Hepatocyte (in vitro differentiated cells): ENCODE measurements at places on chromosomes 4 and X. TPM values are rescaled to one million over a fixed set of nuclear protein-coding genes. Genes with fewer than 3 reads are reported as not detected.

DNA sequence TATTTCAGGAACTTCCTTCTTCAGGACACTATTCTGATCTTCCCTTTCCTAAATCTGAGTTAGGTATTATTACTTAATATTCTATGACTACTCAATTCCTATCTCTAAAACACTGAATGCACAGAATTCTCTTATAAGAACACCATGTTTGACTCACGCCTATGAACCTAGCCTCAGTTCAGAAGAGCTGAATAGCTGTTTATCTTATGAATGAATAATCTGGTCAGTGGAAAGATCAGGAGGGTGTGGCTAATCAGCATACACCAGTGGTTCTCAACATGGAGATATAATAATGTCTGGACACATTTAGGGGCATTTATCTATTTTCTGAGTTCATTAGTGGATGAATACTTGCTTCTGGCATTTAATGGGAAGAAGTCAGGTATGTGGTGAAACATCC is 24.2 kb downstream of the EPHA5 start:
- no peak for DNase-seq

- peak; percentile 65 for DNase-seq
Observed at GRCh38 chrX:22135994-22136684, 104.0 kb downstream of the PHEX start.

FAM9C gene
- total RNA-seq: not detected in 2 replicates

DNA sequence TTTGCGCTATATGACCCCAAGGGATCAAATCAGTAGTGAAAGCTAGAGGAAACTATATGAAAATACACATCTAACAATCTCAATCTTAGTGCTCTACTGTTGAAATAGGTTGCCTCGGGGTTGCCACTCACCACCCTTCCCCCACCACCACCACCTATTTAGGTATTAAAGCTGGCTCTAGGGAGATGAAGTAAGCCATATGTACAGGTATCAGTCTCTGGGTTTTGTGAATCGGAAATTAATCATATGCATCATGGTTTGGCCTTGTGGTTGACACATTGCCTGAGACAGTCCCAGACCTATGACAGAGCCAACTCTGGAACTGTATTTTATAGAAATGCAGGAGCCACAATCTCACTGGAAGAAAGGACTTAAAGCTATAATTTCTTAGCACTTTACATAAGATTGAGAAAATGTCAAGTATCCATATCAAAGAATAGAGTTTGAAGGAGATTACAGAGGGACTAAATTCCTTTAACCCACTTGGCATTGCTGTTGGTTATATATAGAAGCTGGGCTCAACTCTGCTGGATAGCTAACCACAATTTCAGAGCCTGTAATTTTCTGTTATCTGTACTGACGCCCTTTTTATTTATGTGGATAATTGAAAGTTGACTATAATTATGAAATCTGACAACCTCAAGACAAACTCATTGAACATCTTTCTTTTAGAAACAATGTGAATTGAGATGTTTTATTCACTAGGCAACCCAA is 26.7 kb upstream of the BMP2K start:
- no peak for DNase-seq

DNA sequence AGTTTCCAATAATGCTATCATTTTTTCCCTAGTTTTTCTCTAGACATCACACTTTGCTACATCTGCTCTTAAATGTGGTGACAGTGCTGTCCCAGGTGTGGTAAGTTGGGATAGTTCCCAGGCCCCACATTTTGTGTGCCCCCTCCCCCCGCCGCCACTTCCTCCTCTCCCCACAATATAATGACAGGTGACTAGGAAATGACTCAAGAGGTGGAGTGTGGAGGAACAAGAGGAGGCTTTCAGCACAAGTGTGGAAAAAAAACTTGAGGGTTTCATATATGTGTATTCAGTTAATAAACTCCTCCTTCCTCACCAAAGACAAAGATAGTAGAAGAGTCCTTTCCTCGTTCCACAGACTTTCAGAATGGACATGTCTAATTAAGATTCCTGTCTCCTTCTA is 18.3 kb upstream of the IL21 start:
- no peak for DNase-seq

GALNTL6 gene
- 0.53 and 4.5 TPM in 2 replicates for total RNA-seq

ADH1A gene
- 37.6 and 39.0 TPM in 2 replicates for total RNA-seq

DNA sequence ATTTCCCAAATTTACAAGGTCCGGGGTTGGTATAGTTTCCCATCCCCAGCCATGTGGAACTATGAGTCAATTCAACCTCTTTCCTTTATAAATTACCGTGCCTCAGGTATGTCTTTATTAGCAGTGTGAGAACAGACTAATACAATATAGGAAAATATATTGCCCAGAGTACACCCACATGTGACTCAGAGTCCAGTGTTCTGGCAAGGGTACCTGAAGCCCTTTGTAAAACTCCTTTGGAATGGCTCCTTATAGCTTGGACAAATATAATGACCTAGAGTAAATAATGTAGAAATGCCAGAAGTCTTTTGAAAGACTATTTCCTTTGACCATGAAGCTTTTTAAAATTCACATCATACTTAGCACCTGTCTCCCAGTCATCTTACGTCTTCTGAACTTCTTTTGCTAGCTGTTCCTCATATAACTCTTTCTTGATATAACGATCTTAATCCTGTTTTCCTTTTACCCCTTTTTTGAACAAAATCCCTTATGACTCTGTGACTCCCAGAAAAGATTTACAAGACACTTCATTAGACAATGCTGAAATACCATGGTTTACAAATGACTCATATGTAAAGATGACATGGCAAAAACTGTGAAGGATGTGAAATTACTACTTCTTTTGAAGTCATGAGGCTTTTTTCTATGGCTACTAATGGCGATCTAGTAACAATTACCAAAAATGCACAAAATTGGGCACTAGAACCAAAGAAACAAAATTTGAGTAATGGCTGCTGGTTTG is 408.9 kb downstream of the NAP1L3 start:
- DNase-seq: no peak

TCEANC gene
- 5.4 and 5.5 TPM in 2 replicates for total RNA-seq

DNA sequence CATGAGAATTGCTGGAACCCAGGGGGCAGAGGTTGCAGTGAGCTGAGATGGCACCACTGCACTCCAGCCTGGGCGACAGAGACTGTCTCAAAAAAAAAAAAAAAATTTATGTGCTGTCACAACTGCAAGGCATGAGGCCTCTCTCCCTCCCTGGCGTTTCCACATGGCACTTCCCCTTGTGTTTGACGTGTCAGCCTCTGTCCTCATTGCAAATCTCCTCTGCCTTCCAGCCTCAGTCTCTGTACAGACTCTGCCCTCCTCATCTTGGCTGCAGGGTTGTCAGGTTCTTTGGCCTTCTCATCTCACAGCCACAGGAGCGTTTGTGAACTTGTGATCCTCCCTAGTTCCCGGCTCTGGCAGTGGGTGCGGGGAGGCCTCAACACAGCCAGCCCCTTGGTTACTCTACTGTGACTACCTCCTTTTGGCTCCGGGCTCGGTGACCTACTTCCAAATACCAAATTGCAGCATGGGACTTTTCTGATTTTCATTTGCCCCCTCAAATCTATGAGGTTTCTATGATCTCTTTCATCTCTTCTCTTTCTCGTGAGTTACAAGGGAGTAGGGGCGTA is 250.0 kb downstream of the CBR4 start:
- DNase-seq: no peak

CC2D2A gene
- 20.5 and 33.6 TPM in 2 replicates for total RNA-seq

DNA sequence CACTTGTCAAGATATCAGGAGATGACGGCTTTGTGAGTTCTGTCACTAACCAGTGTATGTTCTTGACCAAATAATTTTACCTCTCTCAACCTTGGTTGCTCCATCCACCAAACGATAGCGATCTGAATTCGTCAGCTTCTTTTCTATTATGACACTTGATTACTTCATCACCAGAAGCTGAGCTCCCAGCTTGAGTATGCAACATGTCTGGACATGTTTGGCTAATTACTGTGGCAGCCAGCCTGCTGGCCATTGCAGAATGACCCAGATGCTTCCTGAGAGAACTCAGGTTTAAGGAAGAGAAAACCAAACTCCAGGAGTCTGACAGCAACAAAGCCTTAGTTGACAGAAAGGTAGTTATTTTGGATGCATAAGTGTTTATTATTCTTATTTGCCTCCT is 46.4 kb upstream of the PARM1 start:
- DNase-seq: peak; percentile 12

SHROOM2 gene
- total RNA-seq: 6.2 and 8.5 TPM in 2 replicates

AWAT2 gene
- not detected in 2 replicates for total RNA-seq

CYBB gene
- total RNA-seq: 2.5 and 5.1 TPM in 2 replicates

MAGEC1 gene
- total RNA-seq: not detected in 2 replicates

DNA sequence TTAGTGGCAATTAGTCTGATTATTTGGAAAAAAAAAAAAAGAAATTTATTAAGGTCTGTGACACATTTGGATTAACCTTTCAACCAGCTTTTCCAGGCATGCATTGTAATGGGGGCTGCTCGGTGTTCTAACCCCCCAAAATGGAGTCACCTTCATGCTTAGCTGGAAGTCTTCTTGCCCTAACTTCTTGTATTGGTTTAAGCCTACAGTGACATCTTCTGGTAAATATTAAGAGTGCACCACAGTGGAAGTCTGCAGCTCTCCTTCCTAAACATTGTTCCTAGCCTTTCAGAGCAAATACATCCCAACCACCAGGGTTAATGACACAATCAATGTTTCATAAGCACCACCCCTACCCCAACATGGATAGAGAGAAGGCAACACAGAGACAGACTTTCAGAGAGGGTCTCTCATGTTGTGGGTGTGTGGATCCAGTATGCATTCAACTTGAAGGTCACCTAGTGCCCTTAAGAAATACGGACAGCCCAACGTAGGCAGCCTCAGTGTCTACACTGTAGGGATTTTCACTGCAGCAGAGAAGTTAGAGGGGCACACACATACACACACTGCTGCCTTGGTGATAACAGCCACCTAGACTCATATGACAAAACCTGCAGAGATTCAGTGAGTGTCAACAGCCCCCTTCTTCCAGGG is 142.9 kb upstream of the MBNL3 start:
- DNase-seq: peak; percentile 30

GRCh38 chr4:151296227-151296626 is 19.3 kb downstream of the PRSS48 start:
- DNase-seq: no peak

TEX11 gene
- total RNA-seq: 0.20 TPM in 1 of 2 replicates, not detected in the other

PHOX2B gene
- not detected in 2 replicates for total RNA-seq

GUF1 gene
- total RNA-seq: 16.4 and 17.5 TPM in 2 replicates

GRIA2 gene
- total RNA-seq: 1.5 and 4.2 TPM in 2 replicates

DNA sequence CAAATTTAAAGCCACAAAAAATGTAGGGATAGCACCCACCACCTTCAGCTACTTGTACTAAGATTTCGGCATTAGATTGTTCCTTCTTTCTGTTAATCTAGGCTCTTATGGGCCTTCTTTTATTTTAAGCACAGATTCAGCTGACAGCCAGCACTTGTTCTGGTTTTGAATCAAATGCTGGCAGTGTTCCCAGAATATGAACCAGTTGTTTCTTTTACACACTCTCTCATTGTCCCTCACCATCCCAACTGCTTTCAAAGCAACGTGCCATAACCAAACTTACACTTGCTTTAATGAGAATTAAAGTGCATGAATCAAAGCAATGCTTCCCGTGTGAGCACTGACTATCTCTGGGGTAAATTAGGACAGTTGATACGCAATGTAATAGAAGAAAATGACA is 744.5 kb upstream of the FAM241A start:
- peak; percentile 26 for DNase-seq

PSAPL1 gene
- 4.3 and 5.8 TPM in 2 replicates for total RNA-seq
